Caudate nucleus (tissue), 63 donors: ENCODE measurements at places on chromosomes 3 and 15.
A peak's percentile ranks its signal among the peaks of the same experiment; 100 is the strongest.

GRCh38 chr3:178421069-178421468 is 115.2 kb upstream of the KCNMB2 start:
- DNase-seq: no peak

- no peak for DNase-seq
Measured at GRCh38 chr3:102233881-102234280, 200.9 kb upstream of the ZPLD1 start.

DNA sequence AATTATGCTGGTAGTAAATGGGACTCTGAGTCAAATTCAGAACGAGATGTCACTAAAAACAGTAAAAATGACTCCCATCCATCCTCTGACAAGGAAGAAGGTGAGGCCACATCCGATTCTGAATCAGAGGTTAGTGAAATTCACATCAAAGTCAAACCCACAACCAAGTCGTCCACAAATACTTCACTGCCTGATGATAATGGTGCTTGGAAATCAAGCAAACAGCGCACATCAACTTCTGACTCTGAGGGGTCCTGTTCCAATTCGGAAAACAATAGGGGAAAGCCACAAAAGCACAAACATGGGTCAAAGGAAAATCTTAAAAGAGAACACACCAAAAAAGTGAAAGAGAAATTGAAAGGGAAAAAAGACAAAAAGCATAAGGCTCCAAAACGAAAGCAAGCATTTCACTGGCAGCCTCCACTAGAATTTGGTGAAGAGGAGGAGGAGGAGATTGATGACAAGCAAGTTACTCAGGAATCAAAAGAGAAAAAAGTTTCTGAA is 15.1 kb upstream of the ZBTB47 start:
- DNase-seq: no peak

DNA sequence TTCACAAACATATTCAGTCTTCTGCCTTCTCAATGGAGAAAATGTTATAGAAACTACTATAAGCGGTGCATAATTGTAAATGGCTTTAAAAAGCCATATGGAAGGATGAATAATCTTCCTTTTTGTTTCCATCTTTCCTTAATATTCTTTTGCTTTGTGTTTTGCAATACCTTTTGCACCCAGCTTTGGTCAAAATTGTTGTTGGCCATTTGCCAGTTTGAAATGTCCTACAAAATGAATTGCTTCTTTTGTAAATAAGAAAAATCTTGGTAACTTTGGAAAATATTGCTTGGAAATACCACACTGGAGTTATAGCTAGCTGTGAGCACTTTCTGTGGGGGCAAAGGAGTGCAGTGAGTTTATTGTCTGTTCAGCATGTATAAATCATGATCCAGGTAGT is 93.5 kb upstream of the NR2F2 start:
- DNase-seq: no peak

- DNase-seq: no peak
Measured at GRCh38 chr3:124826703-124827102, 60.5 kb downstream of the ITGB5 start.

GRCh38 chr15:48560321-48561051 is 85.0 kb downstream of the FBN1 start:
- no peak for DNase-seq

DNA sequence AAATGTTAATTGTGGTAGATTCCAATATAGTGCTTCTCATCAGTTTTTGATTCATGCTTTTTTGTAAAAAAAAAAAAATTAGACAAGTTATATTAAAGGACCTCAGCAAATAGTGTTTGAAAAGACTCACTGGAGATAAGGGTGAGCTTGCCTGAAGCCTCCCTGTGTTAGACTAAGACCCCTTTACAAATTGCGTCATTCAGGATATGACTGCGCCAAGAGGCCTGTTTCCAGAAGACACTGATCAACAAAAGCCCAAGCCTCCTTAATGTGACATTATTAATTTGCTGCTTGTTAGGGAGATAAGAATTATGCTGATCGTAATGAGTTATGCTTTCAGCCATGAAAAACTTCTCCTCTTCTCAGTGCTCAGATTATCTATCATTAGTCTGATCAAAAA is 13.0 kb upstream of the DNAJC13 start:
- no peak for DNase-seq

DNA sequence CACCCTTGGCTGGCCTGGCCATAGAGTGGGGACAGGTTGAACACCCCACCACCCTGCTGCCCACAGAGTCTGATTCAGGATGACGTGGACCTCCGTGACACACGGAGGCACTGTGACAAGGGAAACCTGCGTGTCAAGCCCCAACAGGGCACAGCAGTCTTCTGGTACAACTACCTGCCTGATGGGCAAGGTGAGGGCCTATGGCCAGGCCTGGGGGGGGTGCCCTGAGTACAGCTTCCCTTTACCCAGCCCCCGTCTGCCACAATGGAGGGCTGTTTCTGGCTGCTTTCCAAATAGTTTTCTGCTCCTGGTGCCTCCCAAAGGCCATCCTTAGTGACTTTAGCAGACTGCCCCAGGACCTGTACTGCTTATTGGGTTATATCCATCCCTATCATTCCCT is 1.2 kb upstream of the WDR6 start:
- DNase-seq: no peak

DNA sequence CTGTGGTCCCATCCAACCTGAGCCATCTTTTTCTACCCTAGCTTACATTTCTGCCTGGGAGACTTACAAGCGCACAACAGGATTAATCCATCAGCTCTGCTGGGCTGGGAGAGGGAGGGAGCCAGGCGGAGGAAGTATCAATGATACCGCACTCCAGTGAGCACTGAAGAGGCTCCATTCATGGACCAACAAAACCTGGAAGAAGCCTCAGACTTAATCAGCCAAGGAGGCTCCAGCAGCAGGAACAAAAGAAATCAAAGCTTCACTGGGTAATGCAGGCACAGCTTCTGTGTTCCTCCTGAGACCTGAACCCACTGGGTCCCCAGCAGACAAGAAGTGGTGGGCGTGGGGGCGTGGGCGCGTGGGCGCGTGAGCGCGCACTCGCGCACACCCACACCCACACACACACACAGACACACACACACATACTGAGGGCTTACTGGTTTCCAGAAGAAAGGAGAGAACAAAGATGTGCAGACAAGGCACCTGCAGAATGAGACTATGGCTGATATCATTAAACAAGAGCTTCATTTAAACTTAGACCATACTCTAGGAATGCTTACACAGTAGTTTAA is 87.0 kb upstream of the BOC start:
- DNase-seq: no peak

- DNase-seq: no peak
Measured at GRCh38 chr3:185645596-185646381, 59.7 kb downstream of the SENP2 start.

- DNase-seq: peak; percentile 9
Measured at GRCh38 chr15:94674296-94674695, 442.9 kb downstream of the MCTP2 start.

- no peak for DNase-seq
Measured at GRCh38 chr3:151192545-151192944, 10.5 kb downstream of the GPR171 start.

- no peak for DNase-seq
Measured at GRCh38 chr15:60722328-60723112, 243.6 kb upstream of the ICE2 start.

GRCh38 chr15:70627734-70628548 is 135.4 kb downstream of the UACA start:
- no peak for DNase-seq

DNA sequence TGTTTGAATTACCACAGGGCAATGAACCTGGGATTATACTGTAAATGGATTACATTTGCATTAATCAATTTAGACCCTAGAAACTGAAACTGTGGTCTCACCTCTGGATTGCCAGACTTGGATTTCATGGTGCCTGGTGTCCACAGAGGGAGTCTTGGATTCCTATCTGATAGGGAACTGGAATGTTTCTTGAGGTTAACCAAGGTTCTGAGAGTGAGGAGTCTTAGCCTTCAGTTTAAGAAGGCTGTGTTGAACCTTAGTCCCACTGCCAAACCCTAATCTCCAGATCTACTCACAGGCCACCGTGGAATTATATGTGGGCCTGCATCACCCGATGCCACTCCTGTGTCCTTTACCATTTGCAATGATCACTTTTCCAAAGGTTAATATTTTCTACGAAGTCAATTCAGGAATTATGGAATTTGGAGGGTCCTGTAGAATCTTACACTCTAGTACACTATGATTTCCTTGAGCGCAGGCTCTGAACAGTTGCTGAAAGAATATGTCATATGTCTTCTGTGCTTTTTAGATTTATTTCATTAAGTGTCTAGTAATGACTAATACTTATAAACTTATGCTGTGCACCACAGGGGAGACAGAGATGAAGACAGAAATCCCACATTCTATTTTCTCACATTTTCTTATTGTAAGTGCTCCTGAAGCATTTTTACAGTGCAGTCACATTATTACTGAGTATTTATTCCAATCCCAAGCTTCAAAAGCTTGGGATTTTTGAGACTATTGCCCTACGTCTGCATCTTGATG is 87.9 kb downstream of the EFL1 start:
- no peak for DNase-seq

- no peak for DNase-seq
Measured at GRCh38 chr15:70762469-70763119, 764 bp downstream of the UACA start.

DNA sequence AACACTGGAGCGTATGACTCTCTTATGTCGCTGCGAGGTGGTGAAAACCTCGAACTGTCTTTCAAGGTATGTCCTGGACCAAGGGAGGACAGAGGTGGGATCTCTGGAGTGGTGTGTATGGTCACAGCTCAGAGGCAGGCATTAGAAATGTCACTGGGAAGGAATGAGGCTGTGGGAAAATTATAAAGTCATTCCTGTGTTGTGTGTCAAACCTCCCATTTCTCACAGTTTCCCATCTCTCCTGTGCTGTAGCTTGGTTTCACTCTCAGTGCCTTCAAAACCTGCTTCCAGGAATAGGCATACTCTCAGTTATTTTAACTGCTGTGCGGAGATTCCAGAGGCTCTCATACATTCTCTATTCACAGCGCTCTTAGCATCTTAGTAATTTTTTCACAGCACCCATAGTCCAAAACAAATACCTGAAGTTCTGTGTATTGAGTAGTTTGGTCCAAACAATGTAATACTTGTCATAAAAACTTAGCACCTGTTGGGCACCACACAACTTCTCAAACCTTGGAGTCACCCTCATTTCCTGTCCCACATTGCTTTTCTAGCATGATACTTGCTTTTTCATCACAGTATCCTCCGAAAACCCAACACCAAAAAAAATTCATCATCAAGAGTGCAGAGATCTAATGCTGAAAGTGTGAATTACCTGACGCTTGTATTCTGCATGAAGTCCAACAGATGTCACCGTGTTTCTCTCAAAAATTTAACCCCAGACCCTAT is 36.9 kb downstream of the GALNT15 start:
- no peak for DNase-seq

- DNase-seq: no peak
Measured at GRCh38 chr15:25877681-25878080, 14.6 kb upstream of the ATP10A start.

- no peak for DNase-seq
Measured at GRCh38 chr3:99699841-99700240, 61.4 kb downstream of the COL8A1 start.

GRCh38 chr3:96101006-96101560 is 713.3 kb upstream of the EPHA6 start:
- DNase-seq: no peak

GRCh38 chr3:186207515-186207914 is 98.6 kb upstream of the ETV5 start:
- DNase-seq: no peak

GRCh38 chr3:53211706-53212702 is 43.8 kb downstream of the TKT start:
- DNase-seq: no peak

- DNase-seq: no peak
Measured at GRCh38 chr3:182755308-182755707, 38.0 kb upstream of the ATP11B start.

- DNase-seq: no peak
Measured at GRCh38 chr3:174863488-174863887, 4.4 kb downstream of the NAALADL2 start.

- DNase-seq: no peak
Measured at GRCh38 chr3:192818126-192818525, 90.8 kb upstream of the FGF12 start.

- no peak for DNase-seq
Measured at GRCh38 chr3:15055019-15055557, 10.0 kb downstream of the MRPS25 start.

DNA sequence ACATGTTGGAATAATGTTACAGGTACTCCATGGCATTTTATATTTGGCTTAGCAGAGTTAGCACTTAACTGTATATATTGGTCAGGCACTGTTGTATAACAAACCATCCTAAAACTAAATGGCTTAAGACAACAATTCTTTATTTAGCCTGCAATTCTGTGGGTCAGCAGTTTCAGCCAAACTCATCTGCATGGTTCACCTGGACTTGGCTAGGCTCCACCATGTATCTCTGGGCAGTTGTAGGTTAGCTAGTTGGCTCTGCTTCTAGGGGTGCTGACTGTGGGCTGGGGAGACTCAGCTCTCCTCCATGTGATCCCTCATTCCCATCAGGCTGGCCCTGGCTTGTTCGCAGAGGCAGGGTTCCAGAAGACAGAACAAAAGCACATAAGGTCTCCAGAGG is 34.4 kb downstream of the RARB start:
- DNase-seq: no peak

DNA sequence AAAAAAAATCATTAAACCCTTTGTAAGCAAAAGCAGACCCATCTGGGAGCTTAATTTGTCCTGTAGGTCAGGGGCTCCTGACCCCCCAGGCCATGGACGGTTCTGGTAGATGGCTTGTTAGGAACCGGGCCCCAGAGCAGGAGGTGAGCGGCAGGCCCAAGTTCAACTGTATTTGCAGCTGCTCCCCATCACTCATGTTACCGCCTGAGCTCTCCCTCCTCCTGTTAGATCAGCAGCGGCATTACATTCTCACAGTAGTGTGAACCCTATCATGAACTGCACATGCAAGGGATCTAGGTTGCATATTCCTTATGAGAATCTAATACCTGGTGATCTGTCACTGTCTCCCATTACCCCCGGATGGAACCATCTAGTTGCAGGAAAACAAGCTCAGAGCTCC is 60.7 kb downstream of the FSIP1 start:
- DNase-seq: no peak

- DNase-seq: no peak
Measured at GRCh38 chr15:53189860-53190259, 399.7 kb upstream of the ONECUT1 start.

DNA sequence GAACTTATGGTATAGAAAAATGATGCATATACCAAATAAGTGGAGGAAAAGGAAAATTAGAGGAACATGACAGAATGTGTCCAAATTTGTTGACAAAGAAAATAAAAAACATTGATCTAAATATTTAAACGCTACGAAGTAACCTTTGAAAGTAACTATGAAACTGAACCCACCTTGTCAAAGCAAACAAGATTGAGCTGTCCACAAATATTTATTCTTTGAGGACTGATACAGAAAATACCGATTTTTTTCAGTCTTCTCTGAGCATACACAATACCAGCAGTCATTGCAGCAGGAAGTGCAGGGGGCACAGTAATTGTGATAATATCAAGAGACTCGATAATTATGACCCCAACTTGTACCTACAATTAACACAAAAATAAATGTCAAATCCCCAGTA is 40.0 kb downstream of the ATP13A3 start:
- DNase-seq: no peak

GRCh38 chr3:195440379-195440778 is 2.4 kb downstream of the ACAP2 start:
- no peak for DNase-seq
